GF-D8 (cell line): ENCODE measurements at places on chromosomes 5 and 9.

DNA sequence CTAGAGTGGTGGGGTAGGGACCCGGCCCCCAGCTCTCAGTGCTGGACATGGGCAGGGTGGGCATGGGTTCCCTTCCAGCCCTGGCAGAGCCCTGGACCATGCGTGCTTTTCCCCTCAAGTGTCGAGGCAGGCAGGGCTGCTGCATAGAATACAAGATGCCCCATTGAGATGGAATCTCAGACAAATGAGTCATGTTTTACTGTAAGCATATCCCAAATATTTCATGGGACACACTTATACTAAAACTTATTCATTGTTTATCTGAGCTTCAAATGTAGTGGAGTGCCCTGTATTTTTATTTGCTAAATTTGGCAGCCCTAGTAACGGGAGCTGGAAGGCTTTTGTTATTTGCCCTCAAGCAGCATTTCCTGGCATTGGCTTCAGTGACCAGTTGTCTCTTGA lies 3.2 kb upstream of the RNU6ATAC start:
- no peak for DNase-seq

DNA sequence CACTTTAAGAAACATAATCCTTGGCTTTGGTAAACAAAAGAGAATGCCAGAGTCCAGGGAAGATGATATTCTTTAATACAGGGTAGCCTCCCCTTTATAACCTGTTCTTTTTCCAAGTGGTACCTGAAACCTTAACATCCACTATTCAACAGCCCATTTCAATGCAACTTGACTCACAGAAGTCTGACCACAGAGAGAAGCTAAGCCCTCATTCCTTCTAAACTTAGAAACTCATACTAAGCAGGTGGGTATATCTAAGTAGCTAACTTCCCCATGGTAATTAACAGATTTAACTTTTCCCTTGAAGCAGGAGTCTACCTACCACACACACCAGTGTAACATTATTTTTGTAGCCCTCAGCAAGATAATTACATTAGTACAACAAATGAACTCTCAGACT lies 91.9 kb downstream of the CEMIP2 start:
- no peak for DNase-seq

DNA sequence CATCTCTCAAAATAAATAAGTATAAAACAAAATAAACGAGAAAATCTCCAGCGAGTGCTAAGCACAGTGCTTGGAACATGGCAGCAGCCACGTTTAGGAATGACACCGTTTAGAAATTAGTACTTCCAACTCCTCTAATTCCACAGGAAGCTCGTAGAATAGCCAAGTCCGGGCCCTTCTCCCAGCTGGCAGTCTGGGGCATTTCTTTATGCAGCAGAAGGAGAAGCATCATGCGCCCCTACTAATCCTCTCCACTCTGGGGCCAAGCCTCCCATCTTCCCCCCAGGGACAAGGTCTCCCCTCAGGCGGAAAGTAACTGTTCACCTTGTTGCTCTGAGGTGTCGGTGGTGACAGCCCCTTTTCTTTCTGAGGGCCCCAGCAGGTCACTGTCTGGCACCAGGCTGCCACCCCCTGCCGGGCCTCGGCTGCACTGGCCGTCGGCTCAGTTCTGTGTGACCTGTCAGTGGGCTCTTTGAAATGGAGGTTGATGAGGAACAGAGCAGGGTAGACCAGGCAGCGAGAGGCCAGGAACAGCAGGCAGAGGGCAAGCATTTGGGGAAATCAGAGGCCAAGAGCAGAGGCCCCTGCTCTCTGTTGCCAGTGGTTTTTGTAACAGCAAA lies 113.5 kb upstream of the WWC1 start:
- no peak for DNase-seq

GRCh38 chr5:69032009-69032408 lies 61.8 kb upstream of the SLC30A5 start:
- no peak for DNase-seq

GRCh38 chr5:108615216-108615615 lies 132.5 kb upstream of the FER start:
- DNase-seq: no peak

DNA sequence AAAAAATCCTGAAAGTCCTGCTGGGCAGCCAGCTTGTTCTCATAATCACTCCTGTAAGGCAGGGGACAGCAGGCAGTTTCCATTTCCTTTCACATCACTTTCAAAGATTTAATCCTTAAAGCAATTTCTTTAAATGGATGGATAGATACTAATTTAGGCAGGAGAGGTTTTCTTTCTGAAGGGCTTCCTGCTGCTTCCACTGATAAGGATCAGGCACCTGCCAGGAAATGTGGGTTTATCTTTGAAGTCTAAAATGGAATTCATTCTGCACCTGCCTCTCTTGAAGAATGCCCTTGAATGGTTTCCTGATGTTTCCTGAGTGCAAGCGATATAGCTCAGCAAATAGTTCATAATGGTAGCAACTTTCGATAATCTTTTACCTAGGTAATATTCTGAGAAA lies 64.5 kb downstream of the STARD4 start:
- no peak for DNase-seq

GRCh38 chr5:126683912-126684311 lies 83.2 kb downstream of the PHAX start:
- DNase-seq: no peak

- DNase-seq: no peak
Observed at GRCh38 chr9:130107234-130107861, 53.6 kb downstream of the GPR107 start.

DNA sequence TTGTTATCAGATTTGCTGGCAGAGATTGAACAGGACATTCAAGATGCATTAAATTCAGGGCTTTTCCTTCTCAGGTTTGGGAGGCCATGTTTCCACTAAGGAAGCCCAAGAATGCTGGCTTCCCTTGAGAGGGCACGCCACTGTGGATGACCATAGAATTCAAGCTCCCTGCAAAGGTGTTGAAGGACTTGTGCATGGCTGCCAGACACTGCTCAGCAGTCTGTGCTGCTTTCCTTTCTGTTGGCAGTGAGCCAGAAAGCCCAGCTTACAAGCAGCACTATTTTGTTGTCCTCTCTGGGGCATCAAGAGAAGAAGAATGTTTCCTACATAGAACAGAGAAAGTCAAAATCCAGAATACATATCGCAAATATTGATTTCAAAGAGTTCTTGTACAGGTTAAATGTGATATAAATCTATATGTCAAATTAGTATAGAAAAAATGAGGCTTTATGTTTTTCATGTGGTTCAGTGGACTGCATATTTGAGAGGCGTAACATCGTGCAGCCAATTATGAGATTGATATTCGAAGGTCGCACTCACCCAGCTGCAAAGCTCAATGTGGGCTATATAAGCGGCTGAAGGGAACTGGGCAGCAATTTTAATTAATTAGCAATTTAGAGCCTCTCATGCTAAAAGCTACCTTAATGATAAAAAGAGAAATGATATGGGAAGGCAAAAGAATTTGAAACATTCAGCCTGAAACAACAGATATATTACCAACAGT lies 103.1 kb upstream of the ISL1 start:
- no peak for DNase-seq

DNA sequence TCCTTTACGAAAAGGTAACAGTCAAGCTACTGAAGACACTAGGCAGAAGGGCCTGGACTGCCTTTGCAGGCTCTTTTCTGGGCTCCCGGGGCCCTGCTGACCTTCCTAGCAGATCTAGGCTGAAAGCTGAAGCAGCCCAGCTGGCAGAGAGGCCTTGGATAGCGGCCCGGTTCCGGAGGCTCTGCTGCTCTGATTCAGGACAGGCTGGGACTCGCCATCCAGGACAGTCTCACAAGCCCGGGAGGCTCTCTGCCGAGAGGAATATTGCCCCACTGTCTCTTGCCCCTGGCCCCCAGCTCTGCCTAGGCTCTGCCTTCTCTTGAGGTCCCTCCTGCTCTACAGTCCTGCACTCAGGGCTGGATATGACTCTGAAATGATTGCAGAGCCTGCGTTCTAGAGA lies 67.8 kb downstream of the PSD2 start:
- DNase-seq: no peak

GRCh38 chr5:51159164-51159563 lies 224.1 kb upstream of the ISL1 start:
- DNase-seq: no peak

DNA sequence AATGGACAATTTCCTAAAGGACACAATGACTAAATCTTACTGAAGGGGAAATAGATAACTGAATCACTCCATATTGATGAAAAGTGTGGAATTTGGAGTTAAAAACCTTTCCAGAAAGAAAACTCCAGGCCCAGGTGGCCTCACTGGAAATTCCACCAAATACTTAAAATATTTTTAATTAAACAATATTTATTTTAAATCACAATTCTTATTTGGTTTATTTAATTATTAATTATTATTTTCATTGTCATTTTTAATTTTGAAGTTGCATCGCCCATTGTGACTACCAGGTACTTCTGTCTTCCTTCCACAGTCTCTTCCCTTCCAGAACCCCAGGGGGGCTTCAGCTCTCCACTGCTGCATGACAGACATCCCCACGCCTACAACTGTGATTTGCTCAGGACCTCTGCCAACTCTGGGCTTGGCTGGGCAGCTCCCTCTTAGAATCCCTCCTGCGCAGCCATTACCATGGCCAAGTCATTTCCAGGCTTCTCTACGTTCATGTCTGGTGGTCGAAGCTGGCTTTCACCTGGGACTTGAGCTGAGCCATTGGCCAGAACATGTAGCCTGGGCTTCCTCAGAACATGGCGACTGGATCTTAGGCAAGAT lies 16.4 kb upstream of the GADD45G start:
- no peak for DNase-seq

- peak; percentile 5 for DNase-seq
Observed at GRCh38 chr5:22044229-22044628, 808.9 kb downstream of the CDH12 start.

DNA sequence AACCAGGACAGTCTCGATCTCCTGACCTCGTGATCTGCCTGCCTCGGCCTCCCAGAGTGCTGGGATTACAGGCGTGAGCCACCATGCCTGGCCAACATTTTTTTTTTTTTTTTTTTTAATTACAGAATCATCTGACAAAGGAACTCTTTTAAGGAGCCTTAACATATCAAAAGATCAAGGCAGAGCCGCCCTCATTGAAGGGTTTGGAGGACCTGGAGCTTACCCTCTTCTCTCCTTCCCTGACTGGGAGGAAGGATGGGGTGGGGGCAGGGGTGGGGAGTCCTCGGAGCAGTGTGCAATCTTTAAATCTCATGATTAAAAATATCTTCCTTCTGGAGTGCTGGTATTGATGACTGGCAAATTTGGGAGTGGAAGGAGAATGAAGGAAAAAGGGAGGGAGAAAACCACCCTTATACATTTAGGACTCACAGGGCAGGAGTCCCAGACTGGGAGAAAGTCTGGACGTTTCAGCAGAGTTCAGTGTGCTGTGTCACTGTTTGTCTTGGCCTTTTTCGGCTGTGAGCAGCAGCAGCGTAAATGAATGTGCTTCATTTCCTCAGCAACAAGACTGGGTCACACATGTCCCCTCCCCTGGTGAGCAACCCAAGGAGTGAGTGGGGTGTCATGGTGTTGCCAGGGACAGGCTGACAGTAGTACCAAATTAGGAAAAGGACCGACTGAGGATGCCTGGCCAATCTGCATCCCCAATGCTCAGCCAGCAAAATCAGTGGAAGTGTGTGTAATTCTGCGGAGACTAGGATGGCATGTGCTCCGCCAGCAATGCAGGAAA lies 115.3 kb upstream of the BNC2 start:
- no peak for DNase-seq

GRCh38 chr9:137227054-137227852 lies at the start of gene RNF224:
Gene RNF224, plus strand, starts transcription at chr9:137227502. Its CDS starts 834 bp downstream, at chr9:137228336.
- DNase-seq: no peak

GRCh38 chr9:116331241-116331640 lies 177.7 kb downstream of the PAPPA start:
- no peak for DNase-seq

- no peak for DNase-seq
Observed at GRCh38 chr5:126718236-126718868, 58.6 kb upstream of the LMNB1 start.

DNA sequence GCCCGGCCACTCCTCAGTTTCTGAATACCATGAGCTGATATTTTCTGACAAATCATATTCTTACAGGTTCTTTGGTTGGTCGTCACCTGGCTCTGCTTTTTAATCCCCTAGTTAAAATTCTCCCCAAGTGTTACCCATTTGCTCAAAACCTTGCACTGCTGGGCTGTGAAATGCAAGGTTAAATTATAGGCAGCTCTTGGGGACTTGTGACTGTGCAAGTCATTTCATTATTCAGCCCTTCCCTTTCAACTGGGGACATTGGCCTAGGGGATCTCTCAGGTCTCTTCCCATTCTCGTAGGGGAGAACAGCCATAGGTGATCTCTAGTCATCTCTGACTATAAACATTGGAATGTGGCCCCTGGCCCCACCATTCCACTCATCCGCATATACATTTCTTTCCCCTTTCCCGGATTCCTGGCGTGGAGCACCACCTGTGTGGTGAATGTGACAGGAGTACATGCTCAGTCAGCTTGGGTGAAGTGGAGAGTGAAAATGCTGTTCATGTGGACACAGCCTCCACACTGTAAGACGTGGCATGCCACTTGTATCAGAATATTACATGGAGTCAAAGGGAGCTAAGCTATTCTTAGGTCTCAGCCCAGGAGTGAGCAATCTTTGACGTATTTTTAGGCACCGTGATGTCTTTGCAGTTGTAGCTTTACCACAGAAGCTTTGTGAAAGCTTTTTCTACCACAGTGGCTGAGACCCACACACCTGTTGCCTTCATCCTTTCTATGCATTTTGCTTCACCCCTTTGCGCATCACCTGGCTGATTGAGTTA lies 386.7 kb downstream of the KDM4C start:
- DNase-seq: no peak

GRCh38 chr9:137406085-137406760 lies 16.7 kb downstream of the EXD3 start:
- no peak for DNase-seq

DNA sequence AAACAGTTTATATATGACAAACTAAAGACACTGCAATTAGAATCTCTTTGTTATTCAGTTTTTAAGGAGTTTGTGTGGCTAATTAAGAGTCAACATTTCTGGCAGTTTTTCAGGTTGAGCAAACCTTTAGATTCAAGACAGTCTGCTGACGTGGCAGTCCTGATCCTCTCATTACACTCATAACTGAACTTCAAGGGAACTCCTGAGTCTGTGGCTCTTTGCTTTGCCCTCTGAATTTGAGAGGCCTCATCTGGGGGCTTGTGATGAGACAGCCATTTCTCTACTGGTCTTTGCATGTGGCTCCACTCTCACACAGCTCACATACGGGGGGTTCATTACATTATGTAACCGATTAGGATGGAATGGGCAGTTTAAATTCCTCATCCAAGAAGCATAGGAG lies 182.9 kb upstream of the MEF2C start:
- no peak for DNase-seq

DNA sequence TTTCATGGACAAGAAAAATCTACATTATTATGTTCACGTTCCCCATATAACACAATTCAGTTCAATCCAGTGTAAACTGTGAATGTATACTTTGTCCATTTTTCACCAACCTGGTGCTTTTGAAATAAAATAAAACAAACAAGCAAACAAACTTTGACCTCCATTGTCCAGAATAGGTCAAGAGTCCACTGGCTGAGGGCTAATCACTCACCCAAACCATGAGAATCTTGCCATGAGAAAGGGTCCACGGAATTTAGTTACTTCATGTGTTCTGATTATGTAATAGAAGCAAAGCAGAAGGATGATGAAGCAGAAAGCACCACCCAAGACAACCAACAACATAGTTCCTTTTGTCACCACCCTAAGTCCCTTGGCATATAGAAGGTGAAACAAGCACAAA lies 28.7 kb downstream of the DIAPH1 start:
- peak; percentile 58 for DNase-seq
